Kidney capillary endothelial cell (primary cell): ENCODE measurements at places on chromosomes 6 and 20.

- no peak for DNase-seq
Measured at GRCh38 chr20:3325864-3326263, 81.6 kb downstream of the DNAAF9 start.

DNA sequence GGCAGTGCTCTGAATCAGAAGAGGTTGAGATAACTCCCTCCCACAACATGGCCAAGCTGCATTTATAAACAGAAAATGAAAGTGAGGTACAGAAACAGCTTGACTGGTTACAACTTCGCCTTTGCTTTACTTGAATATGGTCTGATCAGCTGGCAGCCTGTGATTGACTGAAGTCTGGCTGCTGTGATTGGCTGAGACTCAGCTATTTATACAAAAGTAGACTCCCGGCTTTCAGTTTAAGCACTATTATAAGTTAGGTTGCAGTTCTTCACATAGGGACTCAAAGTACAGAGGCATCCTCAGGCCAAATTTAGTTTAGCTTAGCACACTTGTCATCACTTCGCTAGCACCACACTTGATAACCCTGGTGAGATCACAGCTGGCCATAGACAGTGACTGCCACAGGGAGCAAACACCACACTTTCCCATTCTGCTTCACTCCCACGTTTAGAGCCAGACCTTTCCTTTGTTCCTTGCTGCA, 362.6 kb downstream of the EPM2A start:
- no peak for DNase-seq

DNA sequence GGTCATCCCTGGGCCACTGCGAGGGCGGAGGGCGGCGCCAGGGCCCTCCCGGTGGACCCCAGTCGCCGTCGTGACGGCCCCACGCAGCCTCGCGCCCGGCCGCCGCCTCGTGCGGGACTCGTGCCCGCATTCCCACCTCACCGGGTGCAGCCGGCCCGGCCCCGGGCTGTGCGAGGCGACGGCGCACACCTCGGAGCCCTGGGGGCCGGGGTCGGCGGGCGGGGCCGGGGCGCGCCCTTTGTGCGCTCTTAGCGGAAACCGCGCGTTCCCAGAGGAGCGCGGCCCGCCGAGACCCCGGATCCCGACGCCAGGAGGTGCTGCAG, 5.5 kb upstream of the DLL1 start:
- DNase-seq, result no peak

DNA sequence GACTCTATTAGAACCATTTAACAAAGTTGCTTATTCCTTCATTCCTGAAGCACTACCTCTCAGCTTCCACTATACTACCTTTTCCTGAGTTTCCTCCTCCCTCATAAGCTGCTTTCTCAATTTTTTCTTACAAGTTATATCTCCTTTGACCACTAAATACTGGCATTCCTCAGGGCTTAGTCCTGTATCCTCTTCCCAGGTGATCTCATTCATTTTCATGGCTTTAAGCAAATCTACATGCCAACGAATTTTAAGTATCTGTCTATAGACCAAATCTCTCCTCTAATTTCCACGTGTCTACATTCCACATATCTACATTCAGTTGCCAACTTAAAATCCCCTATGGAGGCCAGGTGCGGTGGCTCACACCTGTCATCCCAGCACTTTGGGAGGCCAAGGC, 134.7 kb downstream of the BTBD9 start:
- DNase-seq, result no peak

- DNase-seq, result no peak
Measured at GRCh38 chr6:82608781-82609180, 245.2 kb downstream of the TPBG start.

DNA sequence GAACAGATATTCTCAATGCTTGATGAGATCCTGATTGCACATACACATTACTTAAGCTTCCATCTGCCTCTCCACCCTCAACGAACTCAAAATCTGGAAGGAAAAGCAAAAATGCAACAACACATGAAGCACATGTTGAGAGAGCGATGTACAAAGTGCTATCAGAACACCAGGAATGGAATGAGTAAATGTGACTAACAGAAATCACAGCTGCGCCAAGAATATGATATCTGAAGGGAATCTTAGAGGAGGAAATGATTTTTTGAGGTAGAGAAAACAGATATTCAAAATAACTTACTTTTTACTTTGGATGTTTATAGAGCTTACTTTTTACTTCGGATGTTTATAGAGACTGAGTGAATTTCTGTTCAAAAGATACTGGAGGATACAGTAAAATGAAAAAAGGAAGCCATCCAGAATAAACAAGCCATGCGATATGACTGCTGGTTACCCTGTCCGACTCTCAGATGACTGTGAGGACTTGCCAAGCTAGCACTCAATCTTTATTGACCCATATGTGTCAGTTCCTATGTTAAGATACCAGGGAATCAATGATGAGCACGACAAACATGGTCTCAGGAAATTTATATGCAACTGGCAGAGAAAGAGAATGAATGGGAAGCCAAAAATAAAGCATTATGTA, 102.0 kb downstream of the SMLR1 start:
- DNase-seq, result no peak

DNA sequence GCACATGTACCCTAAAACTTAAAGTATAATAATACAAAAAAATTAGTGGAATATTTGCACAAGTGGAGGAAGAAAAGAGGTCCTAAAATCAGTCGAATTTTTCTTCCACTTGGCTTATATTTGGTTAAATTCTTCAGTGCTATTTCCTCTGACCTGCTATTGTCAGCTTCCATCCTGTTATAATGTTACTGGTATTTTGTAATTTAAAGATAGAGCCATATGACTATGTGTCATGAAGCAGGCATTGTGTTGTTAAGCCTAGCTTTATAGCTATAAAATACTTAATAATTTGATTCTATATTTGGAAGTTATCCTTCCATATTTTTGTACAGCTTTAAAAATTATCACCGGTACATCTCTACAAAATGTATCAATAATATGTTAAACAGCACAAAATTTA, 455.9 kb upstream of the MARCKS start:
- DNase-seq, result peak; percentile 63

DNA sequence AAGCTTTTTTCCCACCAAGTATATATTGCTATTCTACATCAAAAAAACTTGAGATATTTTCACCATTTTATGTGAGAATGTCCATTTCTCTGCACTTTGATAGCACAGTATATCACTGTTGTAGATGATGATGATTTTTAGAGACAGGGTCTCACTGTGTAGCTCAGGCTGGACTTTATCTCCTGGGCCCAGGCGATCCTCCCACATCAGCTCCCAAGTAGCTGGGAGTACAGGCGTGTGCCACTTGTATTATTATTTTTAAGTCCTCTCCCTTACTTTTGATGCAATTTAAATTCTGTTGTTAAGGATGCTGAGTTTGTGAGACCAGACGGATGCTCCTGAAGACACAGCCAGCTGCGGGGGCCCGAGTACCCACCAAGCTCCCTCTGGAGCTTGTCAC, 326.8 kb downstream of the QKI start:
- DNase-seq, result no peak

DNA sequence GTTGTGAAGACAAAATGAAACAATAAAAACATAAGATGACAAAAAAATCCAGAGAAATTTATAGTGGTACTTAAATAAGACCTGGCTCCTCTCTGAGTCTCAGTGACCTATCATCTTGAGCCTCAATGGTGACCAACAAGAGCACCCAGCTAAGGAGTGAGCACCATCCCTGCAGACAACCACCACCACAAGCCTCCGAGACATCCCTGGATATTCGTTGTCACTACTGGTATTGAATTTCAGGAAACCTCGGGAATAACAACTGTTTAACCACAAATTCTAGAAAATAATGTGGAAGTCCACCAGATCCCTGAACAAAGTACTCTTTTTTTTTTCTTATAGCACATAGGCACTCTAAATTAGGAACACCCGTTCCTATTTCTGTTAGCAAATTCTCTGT, 32.2 kb upstream of the ADGRF5 start:
- DNase-seq, result no peak

DNA sequence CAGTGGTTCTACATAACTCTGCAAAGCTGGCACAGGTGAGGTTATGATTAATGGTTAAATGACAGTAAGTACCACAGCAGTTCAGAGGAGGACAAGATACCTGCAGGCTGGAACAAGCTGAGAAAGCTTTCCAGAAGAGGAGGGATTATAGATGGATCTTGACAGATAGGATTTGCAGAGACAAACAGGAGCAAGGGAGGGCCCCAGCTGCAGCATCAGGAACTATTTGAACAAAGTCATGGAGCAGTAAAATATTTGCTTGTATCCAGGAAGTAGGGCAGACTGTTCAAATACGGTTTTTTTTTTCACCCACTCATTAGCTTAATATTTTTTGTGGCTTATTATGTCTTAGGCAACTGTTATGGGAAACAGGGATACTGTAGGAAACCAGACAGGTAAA, 144.4 kb upstream of the MAN1A1 start:
- DNase-seq, result no peak
